ENCODE measurements at places on chromosomes 13 and 19. TPM values are rescaled to one million over a fixed set of nuclear protein-coding genes. Genes with fewer than 3 reads are reported as not detected.

- no peak overlapping the region for H3K27ac ChIP-seq
- no peak for DNase-seq
- no peaks in the 10 kb centered on the region for H3K4me1 ChIP-seq
- peaks cover 4% of the 10 kb centered on the region for H3K27me3 ChIP-seq
Measured at GRCh38 chr13:44410328-44410859, 36.8 kb downstream of the SERP2 start.

GRCh38 chr19:17703824-17704463, 15.3 kb upstream of the MAP1S start:
- H3K4me1 ChIP-seq: no peaks in the 10 kb centered on the region
- peaks cover 3% of the 10 kb centered on the region for H3K27me3 ChIP-seq
- H3K36me3 ChIP-seq: no peaks in the 10 kb centered on the region
- DNase-seq: peak; percentile 74
- no peak overlapping the region for H3K4me3 ChIP-seq

The RABAC1 gene
- 63.4 TPM for total RNA-seq

DNA sequence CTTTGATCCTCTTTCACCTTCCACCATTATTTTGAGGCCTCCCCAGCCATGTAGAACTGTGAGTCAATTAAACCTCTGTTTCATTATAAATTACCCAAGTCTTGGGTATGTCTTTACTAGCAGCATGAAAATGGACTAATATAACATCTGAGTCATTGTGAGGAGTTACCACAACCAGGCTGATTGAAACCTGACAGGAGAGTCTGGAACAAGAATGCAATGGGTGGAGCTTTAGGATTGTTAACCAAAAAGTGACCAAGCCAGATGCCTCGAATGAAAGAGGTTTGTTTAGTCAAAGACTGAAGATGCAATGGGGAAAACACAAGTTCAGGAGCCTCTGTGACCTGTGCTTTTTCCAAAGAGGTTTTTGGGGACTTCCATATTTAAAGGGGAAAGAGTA, 659.0 kb downstream of the SLITRK6 start:
- no peaks in the 10 kb centered on the region for H3K27me3 ChIP-seq
- H3K36me3 ChIP-seq: no peaks in the 10 kb centered on the region
- H3K27ac ChIP-seq: no peak overlapping the region
- H3K4me3 ChIP-seq: no peak overlapping the region
- no peak for DNase-seq

The PLK5 gene
- not detected for total RNA-seq

DNA sequence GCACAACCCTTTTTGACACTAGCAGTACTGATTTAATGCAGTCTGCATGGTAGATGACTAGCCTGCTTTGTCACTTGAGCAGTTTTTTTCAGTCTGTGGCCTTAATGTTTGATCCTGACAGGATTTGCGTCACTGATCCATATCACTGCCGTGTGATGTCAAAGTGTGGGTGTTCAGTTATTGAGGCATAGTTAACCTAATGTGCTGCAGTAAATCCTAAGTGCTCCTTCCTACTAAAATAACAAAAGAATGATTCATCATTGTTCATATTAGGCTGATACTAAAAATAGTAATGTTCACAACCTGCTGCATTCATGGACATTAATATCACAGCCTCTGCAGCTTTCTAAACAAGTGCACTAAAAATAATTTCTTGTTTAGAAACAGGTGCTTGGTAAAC, 121.9 kb upstream of the MLNR start:
- no peaks in the 10 kb centered on the region for H3K27me3 ChIP-seq
- peaks cover 2% of the 10 kb centered on the region for H3K36me3 ChIP-seq
- peaks cover 2% of the 10 kb centered on the region for H3K4me1 ChIP-seq

DNA sequence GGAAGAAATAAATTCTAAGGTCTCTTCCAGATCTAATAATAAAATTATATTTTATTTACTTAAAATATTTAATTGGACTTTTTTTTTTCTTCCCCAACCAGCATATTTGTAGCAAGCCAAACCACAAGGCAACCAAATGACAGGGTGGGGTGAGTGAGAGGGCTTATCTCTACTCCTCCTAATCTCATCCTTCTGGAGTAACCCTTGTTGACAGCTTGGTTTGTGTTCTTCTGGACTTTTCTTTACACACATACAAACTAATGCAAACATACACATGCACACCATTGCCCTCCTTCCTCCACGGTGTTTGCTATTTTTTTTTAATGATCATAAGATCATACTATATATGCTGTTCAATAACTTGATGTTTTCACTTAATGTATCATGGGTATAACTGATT, 383.1 kb downstream of the DLEU7 start:
- DNase-seq: no peak
- no peak overlapping the region for H3K4me3 ChIP-seq
- H3K27ac ChIP-seq: no peak overlapping the region
- H3K4me1 ChIP-seq: peaks cover 5% of the 10 kb centered on the region

- peak; percentile 78 for DNase-seq
- peak overlapping the region; percentile 56 for H3K4me3 ChIP-seq
- H3K4me1 ChIP-seq: peaks cover 7% of the 10 kb centered on the region
- H3K27me3 ChIP-seq: peaks cover 35% of the 10 kb centered on the region
- H3K27ac ChIP-seq: peak overlapping the region; percentile 25
Measured at GRCh38 chr19:42386974-42387707, 3.0 kb downstream of the CNFN start.

- peak overlapping the region; percentile 76 for H3K4me3 ChIP-seq
- peak; percentile 49 for DNase-seq
- peaks cover 37% of the 10 kb centered on the region for H3K4me1 ChIP-seq
Measured at GRCh38 chr13:51804295-51805172, 571 bp upstream of the DHRS12 start.

GRCh38 chr19:611481-611868, 21.8 kb downstream of the HCN2 start:
- peaks cover 23% of the 10 kb centered on the region for H3K4me1 ChIP-seq
- peaks cover 2% of the 10 kb centered on the region for H3K27me3 ChIP-seq
- peak; percentile 37 for DNase-seq
- peak overlapping the region; percentile 96 for H3K27ac ChIP-seq
- H3K4me3 ChIP-seq: peak overlapping the region; percentile 84

The LILRA5 gene
- total RNA-seq: not detected
